ENCODE measurements at places on chromosomes 3 and 15. TPM values are rescaled to one million over a fixed set of nuclear protein-coding genes. Genes with fewer than 3 reads are reported as not detected.
A peak's percentile ranks its signal among the peaks of the same experiment; 100 is the strongest.

The DAZL gene
- not detected for total RNA-seq

The MITF gene
- 65.3 TPM for total RNA-seq

The MYLK gene
- total RNA-seq = 790 TPM

The CRABP1 gene
- 3.4 TPM for total RNA-seq

The ACTR8 gene
- 23.2 TPM for total RNA-seq

DNA sequence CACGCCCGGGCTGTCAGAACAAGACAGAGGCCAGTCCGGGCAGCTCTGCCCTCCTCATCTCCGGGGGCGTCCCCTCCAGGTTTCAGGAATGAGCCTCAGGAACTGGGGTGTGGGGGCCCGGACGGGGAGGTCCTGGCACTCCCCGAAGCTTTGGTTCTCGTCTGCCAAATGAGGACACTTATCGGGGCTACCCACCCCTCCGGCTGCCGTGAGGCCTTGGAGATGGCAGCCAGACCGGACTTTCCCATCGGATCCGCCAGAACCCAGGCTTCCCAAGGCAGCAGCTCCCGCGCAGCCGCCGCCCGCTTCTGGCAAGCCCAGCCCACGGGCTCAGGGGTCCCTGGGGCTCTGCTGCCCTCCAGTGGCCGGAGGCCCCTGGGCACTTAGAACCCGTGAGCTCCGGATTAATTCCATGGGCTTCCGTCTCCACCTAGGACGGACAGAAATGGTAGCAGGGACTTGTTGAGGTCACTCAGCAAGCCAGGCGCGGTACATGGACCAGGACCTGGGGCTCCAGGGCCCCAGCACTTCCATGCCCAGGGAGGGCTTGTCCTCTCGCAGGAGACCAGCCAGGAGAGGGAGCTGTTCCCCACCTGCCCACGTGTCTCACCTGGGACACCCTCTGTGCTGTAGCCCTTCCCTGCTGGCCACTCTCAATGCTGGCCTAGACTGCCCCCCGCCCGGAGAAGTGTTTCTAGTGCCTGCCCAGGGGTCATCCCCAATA is 89.4 kb downstream of the LINGO1 start:
- peak overlapping the region; percentile 26 for H3K4me3 ChIP-seq
- H3K27me3 ChIP-seq = no peaks in the 10 kb centered on the region
- H3K36me3 ChIP-seq = no peaks in the 10 kb centered on the region
- H3K27ac ChIP-seq = peak overlapping the region; percentile 60
- no peaks in the 10 kb centered on the region for H3K4me1 ChIP-seq
- peak; percentile 82 for DNase-seq

DNA sequence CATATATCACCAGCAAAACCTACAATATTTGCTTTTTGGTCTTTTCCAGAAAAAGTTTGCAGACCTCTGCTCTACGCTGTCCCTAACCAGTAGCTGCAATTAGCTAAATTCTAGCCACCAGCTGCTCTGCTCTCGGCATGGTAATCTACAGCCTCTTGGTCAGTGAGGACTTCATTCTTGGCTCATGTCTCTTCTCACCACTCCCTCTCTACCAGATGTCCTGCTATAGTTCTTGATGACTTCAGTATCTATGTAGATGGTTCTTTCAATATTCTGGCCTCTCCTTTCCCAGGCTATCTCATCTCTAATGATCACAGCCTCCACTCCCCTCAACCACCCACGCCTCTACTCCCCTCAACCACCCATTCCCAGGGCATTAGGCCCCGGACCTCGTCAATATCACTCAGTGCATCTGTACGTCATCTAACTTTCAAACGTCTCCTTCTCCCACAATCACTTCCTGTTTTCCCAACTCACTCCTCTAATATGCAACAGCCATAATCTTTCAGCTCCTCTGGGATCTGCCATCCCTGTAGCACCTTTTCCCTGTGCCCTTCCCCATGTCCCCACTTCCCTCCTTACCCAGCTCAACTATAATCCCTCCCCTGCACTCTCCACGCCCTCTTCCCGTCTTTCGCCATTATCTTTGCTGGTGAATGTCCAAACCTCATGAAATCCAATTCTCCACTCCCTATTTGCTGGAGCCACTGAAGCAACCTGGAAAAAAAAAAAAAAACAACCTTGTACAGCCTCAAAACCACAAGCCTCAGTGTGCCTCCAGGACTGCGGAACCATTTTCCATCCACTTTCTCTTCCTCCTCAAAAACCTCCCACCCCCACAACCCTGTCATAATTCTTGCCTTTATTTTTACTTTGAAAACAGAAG is 429.4 kb upstream of the PROK2 start:
- no peak overlapping the region for H3K4me3 ChIP-seq
- no peaks in the 10 kb centered on the region for H3K27me3 ChIP-seq
- no peaks in the 10 kb centered on the region for H3K36me3 ChIP-seq

GRCh38 chr15:53323191-53323590 is 436.3 kb downstream of the WDR72 start:
- H3K4me1 ChIP-seq = no peaks in the 10 kb centered on the region
- no peaks in the 10 kb centered on the region for H3K27me3 ChIP-seq
- DNase-seq = no peak

DNA sequence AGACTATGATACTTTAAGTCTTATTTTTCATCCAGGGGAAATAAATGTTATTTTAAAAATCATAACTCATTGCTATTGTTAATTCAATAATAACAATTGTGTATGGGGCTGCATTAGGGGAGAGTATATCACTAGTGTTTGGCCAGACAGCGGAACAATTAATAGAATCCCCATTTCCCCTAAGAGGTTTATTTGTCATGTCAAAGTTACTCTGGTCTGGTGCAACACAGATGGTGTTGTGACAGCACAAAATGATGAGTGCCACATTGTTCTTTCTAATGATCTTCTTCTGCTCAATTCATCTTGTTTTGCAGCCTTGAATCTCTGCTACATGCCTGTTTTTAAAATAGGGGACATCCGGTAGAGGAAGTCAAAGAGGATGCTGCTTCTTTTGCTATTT is 351.6 kb downstream of the NSUN3 start:
- no peaks in the 10 kb centered on the region for H3K27me3 ChIP-seq
- DNase-seq = no peak
- H3K27ac ChIP-seq = no peak overlapping the region

DNA sequence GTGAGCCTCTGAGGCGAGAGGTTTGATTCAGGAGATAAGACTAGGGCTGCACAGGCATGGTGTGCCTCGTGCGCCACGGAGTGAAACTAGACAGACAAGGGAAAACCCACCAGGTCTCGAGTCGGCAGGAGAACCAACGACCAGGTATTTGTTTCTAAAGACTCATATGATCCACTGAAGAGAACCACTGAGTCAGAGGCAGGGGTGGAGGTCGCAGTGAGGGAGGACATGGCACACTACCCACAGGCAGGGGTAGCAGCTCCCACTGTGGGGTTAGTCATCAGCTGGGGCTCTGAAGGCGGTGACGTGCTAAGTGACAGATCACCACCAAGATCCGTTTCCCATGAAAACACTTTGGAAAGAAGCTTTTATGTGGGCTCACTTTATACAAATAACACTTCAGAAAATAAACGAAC is 45.7 kb downstream of the CHSY1 start:
- H3K27me3 ChIP-seq = no peaks in the 10 kb centered on the region
- peaks cover 7% of the 10 kb centered on the region for H3K4me1 ChIP-seq
- no peak for DNase-seq

DNA sequence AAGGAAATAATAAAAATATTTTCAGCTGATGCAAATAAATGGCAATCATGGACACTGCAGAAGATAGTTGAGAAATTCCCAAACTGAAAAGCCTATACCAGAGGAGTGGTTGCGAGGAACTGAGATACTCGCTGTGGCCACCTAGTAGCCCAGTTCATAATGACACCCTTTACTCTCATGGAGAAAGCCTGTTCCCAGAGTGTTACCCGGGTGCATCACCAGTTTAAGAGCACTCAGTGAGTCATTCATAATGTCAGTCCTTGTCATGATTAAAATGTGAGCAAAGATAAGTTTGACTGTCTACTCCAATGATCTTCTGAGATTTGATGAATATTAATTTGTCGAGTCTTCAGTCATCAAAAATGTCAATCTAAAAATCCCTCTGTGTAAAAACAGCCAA is 138.4 kb upstream of the LRRC3B start:
- H3K4me3 ChIP-seq = no peak overlapping the region
- H3K36me3 ChIP-seq = no peaks in the 10 kb centered on the region
- no peak overlapping the region for H3K27ac ChIP-seq
- DNase-seq = no peak
- H3K27me3 ChIP-seq = no peaks in the 10 kb centered on the region

DNA sequence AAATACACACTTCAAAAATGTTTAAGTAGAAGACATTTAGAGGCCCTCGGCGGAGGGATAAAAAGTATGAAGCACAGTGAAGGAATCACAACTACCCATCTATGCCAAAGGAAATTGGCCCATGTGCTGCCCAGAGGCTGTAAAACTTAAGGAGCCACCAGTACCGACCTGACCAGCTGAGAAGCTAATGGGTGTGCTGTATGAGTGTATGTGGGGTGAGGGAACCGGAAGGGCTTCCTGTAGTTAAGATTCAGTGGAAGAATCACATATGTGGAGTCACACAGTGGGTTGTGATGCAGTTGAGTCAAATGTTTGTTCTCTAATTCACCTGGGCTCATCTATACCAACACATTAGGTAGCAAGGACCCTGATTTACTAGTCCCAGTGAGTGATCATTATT is 516.0 kb upstream of the IL12A start:
- H3K27ac ChIP-seq = no peak overlapping the region
- DNase-seq = no peak
- no peak overlapping the region for H3K4me3 ChIP-seq
- H3K4me1 ChIP-seq = no peaks in the 10 kb centered on the region

GRCh38 chr3:191068946-191069813 is 129.9 kb upstream of the OSTN start:
- H3K4me3 ChIP-seq = no peak overlapping the region
- H3K27ac ChIP-seq = no peak overlapping the region
- DNase-seq = no peak
- H3K27me3 ChIP-seq = no peaks in the 10 kb centered on the region
- no peaks in the 10 kb centered on the region for H3K36me3 ChIP-seq

DNA sequence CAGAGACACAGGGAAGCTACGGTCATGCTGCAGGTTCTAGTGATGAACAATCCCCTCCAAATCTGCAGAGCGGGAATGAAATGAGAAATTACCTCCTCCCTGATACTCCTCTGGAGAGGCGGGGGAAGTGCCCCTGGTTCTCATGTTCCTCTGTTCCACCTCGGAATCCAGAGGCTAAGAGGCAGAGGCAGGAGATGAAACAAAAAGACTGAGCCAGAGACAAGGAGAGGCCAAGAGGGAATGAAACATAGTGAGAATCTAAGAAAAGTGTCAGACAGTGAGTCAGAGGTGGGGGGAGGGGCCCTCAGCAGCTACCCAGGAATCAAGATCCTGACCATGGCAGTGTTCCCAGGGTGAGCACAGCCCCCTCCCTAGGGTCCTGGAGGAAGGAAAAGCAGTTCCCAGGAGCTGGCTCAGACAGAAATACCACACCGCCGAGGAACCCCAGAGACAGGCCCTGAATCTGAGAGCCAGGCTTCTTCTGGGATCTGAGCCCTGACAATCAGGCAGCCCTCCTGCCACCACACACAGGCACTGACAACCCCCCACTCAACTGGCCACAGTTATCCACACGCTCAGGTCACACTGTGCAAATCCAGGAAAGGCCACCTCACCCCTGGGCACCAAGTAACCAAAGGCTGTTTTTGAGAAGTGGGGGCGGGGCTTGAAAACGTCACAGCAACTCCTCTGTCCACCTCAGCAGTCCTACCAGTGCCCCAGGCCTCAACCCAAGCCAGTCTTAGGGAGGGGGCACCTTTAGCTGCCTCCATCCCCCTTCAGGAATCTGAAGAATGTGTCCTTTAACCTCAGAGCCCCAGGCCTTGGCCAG is 2.4 kb downstream of the CSRNP1 start:
- DNase-seq = peak; percentile 97
- no peaks in the 10 kb centered on the region for H3K36me3 ChIP-seq
- H3K4me1 ChIP-seq = peaks cover 29% of the 10 kb centered on the region
- no peaks in the 10 kb centered on the region for H3K27me3 ChIP-seq

DNA sequence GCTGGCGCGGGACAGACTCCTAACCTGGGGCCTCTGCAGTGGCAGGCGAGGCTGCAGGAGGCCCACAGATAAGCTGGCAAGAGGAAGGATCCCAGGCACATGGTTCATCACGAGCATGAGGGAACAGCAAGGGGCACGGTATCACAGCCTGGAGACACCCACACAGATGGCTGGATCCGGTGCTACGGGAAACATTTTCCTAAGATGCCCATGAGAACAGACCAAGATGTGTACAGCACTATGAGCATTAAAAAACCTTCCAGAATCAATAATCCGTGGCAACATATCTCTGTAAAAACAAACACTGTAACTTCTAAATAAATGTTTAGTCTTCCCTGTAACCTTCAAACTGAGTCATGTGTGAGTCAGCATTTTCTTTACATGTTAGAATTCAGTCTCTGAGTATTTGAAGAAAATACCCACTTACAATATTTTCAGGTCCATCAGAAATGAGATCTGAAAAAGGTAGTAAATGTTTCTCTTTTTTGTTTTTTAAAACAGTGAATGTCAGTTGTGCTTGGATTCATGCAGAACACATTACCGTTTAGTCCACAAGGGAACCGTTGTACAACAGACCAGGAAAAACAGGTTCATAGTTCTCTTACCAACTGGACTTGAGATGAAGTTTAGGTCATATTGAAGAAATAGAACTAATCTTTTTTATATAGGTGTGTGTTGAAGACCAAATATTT is 75.9 kb downstream of the BOC start:
- H3K36me3 ChIP-seq = no peaks in the 10 kb centered on the region
- no peaks in the 10 kb centered on the region for H3K27me3 ChIP-seq
- no peaks in the 10 kb centered on the region for H3K4me1 ChIP-seq
- no peak for DNase-seq
- peak overlapping the region; percentile 63 for H3K27ac ChIP-seq
- H3K4me3 ChIP-seq = no peak overlapping the region

Measured in uterus (tissue), 4 donors.